ENCODE measurements at places on chromosomes 1 and 21. TPM values are rescaled to one million over a fixed set of nuclear protein-coding genes. Genes with fewer than 3 reads are reported as not detected.

- DNase-seq, result no peak
- no peak overlapping the region for H3K4me3 ChIP-seq
- H3K4me1 ChIP-seq, result peaks cover 65% of the 10 kb centered on the region
- H3K27ac ChIP-seq, result no peak overlapping the region
Measured at GRCh38 chr21:39108291-39109162, 74.7 kb downstream of the PSMG1 start.

- H3K4me1 ChIP-seq, result no peaks in the 10 kb centered on the region
- no peaks in the 10 kb centered on the region for H3K36me3 ChIP-seq
- no peaks in the 10 kb centered on the region for H3K27me3 ChIP-seq
- H3K27ac ChIP-seq, result no peak overlapping the region
Measured at GRCh38 chr1:80163686-80164085, 1157.2 kb upstream of the ADGRL4 start.

- H3K27me3 ChIP-seq, result no peaks in the 10 kb centered on the region
- DNase-seq, result no peak
- H3K27ac ChIP-seq, result no peak overlapping the region
- H3K4me3 ChIP-seq, result no peak overlapping the region
Measured at GRCh38 chr1:30467101-30467500, 256.3 kb downstream of the MATN1 start.

DNA sequence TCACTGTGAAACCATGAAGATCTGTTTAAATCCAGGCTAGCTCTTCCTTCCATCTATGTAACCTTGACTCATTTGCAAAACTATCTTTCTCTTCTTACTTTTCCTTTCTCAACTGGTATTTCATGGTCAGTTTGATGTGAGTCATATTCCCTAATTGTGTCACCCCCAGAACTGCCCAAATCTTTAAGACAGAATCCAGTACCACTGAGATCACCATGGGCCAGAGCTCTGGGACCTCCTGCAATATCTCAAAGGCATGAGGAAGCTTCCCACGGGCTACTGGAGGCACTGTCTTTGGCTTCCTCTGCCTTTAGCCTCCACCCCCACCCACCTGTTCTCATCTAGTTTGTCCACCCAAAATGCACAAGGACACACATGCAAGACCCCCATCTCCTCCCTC, 274.4 kb upstream of the FMN2 start:
- peaks cover 29% of the 10 kb centered on the region for H3K4me1 ChIP-seq
- no peak for DNase-seq
- H3K4me3 ChIP-seq, result no peak overlapping the region
- H3K36me3 ChIP-seq, result no peaks in the 10 kb centered on the region
- H3K27ac ChIP-seq, result peak overlapping the region; percentile 86

- no peaks in the 10 kb centered on the region for H3K27me3 ChIP-seq
- no peak overlapping the region for H3K27ac ChIP-seq
- no peaks in the 10 kb centered on the region for H3K36me3 ChIP-seq
- no peaks in the 10 kb centered on the region for H3K4me1 ChIP-seq
Measured at GRCh38 chr1:47477595-47478080, 39.8 kb downstream of the FOXD2 start.

The HPCAL4 gene
- total RNA-seq, result 0.35 TPM

- no peak overlapping the region for H3K4me3 ChIP-seq
- H3K4me1 ChIP-seq, result no peaks in the 10 kb centered on the region
- H3K27ac ChIP-seq, result peak overlapping the region; percentile 42
- H3K36me3 ChIP-seq, result no peaks in the 10 kb centered on the region
- H3K27me3 ChIP-seq, result no peaks in the 10 kb centered on the region
- no peak for DNase-seq
Measured at GRCh38 chr1:223052931-223053330, 90.1 kb downstream of the TLR5 start.

GRCh38 chr1:3524556-3525203, 70.2 kb downstream of the ARHGEF16 start:
- H3K27ac ChIP-seq, result no peak overlapping the region
- peaks cover 35% of the 10 kb centered on the region for H3K4me1 ChIP-seq
- H3K27me3 ChIP-seq, result no peaks in the 10 kb centered on the region
- no peak for DNase-seq

DNA sequence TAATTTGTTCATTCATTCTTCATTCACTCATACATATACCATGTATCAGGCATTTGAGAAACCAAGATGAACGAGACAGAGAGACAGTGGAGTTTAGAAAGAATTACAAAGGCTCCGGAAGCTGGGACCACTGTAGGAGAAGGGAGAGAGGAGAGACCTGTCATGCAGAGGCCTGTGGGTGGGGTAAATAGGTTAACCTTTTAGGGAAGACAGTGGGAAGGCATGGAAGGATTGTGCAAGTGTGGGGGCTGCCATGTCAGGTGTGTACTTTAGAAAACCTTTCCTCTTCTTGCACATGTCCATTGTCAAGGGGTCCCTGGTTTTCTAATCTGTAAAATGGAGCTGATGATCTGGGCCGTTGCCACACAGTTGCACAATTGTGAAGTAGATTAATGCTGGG, 44.2 kb upstream of the POU3F1 start:
- H3K27ac ChIP-seq, result no peak overlapping the region
- H3K27me3 ChIP-seq, result no peaks in the 10 kb centered on the region

GRCh38 chr1:12507631-12508030, 110.4 kb downstream of the DHRS3 start:
- peaks cover 12% of the 10 kb centered on the region for H3K36me3 ChIP-seq
- no peaks in the 10 kb centered on the region for H3K27me3 ChIP-seq
- H3K4me1 ChIP-seq, result peaks cover 37% of the 10 kb centered on the region
- no peak overlapping the region for H3K27ac ChIP-seq
- DNase-seq, result no peak
- no peak overlapping the region for H3K4me3 ChIP-seq

GRCh38 chr1:214913966-214914365, 168.6 kb upstream of the KCNK2 start:
- no peak for DNase-seq
- no peaks in the 10 kb centered on the region for H3K4me1 ChIP-seq
- no peak overlapping the region for H3K4me3 ChIP-seq

The IGSF21 gene
- 5.0 TPM for total RNA-seq

GRCh38 chr1:77639056-77639455, 43.4 kb downstream of the ZZZ3 start:
- no peaks in the 10 kb centered on the region for H3K27me3 ChIP-seq
- no peak for DNase-seq
- H3K4me1 ChIP-seq, result peaks cover 10% of the 10 kb centered on the region
- H3K4me3 ChIP-seq, result no peak overlapping the region
- no peaks in the 10 kb centered on the region for H3K36me3 ChIP-seq

DNA sequence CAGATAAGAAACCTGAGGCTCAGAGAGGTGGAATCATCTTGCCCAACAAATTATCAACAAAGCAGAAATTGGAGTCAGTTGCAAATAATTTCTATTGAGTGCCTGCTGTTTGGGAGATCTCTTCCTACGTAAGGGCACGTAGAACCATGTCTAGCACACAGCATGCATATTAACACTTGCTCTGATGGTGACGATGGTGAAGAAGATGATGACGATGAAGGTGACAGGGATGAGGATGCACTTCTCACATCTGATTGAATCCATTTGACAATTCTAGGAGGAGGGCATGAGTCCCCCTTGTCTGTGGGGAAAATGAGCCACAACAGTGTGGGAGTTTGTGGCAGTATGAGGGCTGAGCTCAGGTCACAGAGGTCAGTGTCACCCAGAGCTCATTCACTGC, 183.6 kb downstream of the HIVEP3 start:
- H3K36me3 ChIP-seq, result no peaks in the 10 kb centered on the region
- H3K27ac ChIP-seq, result no peak overlapping the region
- no peak for DNase-seq
- H3K4me1 ChIP-seq, result peaks cover 17% of the 10 kb centered on the region

The CRNN gene
- not detected for total RNA-seq

GRCh38 chr1:1073743-1074587, at the start of gene RNF223:
RNF223 (minus strand) TSS chr1:1074306; CDS start chr1:1072566, 1,740 bp downstream.
- H3K4me3 ChIP-seq, result no peak within 1 kb of the TSS
- no peaks in the 10 kb centered on the region for H3K36me3 ChIP-seq
- no peaks in the 10 kb centered on the region for H3K27me3 ChIP-seq
- no peak within 1 kb of the TSS for H3K27ac ChIP-seq

DNA sequence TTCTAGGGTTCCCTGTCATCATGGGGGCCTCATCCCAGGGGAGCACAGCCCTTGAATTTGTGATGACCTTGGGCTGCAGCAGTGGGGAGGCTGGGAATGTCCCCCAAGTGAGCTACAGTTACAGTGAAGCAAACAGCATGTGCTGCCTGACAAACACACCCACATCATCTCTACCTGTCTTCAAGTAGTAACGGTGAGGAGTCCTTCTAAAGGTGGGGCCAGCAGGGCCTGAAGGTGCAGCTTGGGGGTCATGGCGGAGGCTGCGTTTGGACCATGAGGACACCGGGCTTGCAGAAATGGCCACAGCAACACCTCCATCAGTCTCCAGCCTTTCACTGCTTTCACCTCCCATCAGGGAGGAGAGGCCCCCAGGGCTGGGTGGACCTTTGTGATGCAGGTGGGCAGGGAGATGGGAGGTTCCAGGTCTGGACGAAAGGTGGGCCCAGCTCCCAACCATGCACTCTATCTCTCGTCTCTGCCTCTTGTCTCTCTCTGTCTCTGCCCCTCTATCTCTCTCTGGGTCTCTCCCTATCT, 55.7 kb downstream of the WNT9A start:
- no peak overlapping the region for H3K4me3 ChIP-seq
- no peaks in the 10 kb centered on the region for H3K4me1 ChIP-seq
- no peaks in the 10 kb centered on the region for H3K27me3 ChIP-seq
- no peak for DNase-seq

Measured in thoracic aorta (tissue), 2 donors.